ENCODE measurements at places on chromosomes 6 and 20.
A peak's percentile ranks its signal among the peaks of the same experiment; 100 is the strongest.

DNA sequence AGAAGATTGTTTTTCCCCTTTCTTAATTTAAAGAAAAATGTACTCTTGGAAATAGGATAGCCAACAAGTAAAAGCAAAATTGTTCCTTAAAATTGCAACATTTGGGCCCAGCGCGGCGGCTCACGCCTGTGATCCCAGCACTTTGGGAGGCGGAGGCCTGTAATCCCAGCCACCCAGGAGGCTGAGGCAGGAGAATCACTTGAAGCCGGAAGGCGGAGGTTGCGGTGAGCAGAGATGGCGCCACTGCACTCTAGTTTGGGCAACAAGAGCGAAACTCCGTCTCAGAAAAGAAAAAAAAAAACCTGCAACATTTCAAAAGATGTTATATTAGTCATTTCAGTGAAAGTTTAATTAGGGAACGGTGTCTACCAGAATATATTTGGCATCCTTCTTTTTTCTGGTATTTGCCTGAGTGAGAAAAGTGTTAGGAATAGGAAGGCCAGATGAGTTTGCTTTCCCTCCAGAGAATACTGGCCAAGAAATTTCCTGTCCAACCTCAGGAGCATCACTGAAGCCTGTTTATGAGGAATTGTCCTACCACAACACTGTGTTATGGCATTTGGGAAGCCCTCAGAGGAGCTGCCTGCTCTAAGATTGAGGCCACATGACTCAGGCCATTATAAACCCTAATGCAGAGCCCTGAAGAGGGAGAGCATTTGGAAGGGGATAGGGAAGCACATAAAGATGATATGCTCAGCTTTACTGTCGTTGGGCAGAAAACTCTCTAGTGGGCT, 1.2 kb upstream of the GJA1 start:
- no peak for DNase-seq

DNA sequence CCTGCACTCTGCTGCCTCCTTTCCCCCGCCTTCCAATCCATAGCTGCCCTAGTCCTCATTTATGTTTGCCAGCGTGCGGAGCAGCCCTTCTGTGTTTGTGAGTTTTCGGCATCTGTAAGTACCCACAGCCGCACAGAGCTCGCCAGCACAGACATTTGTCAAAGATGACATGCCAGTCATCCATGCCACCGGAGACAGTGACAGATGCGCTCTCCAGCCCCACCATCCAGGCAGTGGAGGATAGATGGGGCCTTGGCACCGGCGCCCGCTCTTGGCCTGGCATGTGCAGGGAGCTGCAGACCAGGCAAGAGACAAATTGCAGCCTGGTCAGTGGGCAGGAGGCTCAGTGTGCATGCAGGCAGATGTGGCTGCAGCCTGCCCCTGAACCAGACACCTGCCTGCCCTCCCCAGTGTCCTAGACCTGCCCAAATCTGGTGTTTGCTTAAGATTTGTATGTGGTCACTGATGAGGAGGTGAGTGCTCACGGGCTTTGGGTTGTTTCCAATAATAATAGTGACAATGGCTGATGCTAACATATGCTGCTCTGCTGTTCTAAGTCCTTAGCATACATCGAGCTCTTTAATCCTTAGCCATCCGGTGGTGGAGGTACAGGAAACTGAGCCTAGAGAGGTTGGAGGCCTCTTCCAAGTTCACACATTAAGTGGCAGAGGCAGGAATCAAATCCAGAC, 78.1 kb downstream of the UNC5CL start:
- DNase-seq: no peak

DNA sequence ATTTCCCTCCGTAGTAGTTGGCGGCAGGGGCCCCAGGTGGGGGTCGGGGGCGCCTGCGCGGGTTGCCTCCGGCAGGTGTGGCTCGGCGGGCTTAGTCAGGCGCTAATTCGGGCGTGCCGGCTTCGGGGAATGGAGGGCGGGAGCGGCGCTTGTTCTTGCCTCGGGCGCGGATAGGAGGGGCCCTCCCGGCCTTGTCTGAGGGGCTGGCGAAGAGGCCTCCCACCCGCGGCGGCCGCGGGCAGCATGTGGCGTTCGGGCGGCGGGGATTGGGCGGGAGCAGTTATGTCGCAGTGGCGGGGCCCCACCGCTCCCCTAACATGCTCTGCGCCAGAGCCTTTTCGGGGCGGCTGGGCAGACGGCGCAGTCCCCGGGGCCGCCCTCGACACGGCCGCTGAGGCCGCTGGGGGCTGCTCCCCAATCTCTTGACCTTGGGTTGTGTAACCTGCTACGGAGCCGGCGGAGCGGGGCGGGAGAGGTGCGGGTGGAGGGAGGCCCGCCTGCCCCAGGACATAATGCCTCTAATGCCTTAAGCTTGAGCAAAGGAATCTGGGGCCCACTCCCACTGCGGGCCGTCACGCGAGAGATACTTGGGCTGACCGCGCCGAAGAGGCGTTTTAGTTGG, 1.1 kb downstream of the AMD1 start:
- DNase-seq: no peak

GRCh38 chr6:94468830-94469229, 1049.5 kb upstream of the EPHA7 start:
- DNase-seq: no peak

- no peak for DNase-seq
Measured at GRCh38 chr6:106885679-106886078, 88.8 kb downstream of the CD24 start.

GRCh38 chr6:91043751-91044150, 456.9 kb upstream of the MAP3K7 start:
- no peak for DNase-seq

DNA sequence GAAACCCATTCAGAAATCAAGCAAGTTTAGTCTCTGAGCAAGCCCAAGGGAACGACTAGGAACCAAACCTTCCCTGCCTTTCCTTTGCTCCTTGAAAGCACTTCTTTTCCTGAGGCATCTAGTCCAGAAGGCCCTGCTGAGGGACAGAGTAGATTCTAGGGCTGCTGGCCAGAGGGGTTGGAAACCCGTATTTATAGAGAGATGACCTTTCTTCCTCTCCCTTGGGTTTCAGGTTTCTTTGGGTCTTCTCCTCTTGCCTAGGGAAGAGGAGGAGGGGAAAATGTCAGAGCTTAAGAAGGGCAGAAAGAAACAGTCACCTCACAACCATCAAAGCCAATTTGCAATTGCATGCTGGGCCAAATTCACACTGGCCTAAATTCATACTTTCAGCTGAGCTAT, 5.8 kb downstream of the APOBEC2 start:
- DNase-seq: no peak

DNA sequence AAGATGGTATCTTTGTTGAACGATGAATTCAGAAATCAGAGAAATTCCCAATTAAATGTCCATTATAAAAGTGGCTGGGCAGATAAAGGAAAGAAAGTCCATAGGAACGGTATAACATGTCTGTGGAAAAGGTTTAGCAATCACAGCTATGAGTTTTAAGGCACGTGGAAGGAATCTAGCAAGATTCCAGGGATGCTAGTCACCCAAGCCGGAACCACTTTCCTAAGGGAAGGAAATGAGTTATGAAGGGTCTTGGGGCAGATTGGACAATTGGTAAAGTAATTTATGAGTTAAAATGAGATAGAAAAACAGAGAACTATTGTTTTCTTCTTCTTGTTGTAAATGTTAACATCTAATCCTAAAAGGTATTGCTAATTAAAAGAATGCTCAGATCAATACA, 384.8 kb downstream of the ADGRB3 start:
- DNase-seq: no peak

DNA sequence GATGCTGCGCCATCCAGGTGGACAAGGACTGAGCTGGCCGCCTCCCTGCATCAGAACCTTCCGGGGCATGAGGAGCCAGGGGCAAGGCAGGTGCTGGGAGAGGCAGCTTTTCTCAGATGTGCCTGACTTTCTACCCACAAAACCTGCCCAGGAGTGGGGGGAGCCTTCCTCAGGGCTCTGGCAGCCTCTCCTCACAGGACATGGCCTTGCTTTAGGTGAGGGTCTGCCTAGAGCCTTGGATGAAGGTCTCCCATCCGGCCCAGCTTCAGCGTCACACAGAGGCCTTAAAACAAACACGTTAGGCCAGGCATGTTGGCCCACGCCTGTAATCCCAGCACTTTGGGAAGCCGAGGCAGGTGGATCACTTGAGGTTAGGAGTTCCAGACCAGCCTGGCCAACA, 7.4 kb downstream of the BCAS4 start:
- DNase-seq: no peak

DNA sequence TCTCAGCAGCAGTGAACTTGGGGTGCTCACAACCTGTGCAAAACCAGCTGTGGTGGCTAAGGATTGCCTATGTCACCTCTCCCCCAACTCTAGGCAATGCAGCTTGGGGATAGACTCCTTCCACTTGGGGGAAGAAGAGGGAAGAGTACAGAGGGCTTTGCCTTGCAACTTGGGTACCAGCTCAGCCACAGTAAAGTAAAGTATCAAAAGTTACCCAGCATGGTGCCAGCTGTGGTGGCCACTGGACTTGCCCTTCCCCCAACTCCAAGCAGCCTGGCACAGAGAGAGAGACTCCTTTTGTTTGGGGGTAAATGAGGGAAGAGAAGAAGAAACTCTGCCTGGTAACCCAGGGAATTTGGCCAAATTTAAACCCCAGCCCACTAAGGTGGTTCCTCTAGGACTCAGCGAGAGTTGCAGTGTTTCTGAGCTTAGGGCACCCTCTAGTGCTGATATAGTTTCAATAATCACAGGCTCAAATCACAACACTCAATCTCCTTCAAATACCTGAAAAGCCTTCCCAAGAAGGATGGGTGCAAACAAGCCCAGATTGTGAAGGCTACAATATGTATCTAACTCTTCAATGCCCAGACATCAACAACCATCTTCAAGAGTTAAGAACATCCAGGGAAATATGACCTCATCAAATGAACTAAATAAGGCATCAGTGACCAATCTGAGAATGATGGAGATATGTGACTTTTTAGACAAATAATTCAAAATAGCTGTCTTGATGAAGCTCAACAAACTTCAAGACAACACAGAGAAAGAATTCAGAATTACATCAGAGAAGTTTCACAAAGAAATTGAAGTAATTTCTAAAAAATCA, 7.6 kb upstream of the DEFB129 start:
- peak; percentile 14 for DNase-seq

GRCh38 chr20:18254615-18255014, 33.7 kb upstream of the ZNF133 start:
- no peak for DNase-seq

DNA sequence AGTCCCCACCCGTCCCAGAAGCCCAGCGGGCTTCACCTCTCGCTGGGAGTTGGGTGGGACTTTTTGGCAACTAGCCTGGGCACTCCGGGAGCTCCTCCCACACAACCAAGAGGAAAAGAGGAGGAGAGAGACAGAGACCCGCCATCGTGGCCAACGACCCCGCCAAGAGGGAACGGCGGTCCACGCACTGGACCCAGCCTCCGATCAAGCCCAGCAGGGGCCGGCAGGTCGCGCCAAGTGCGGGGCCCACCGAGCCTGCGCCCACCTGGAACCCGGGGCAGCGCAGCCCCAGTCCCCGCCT, 3.0 kb upstream of the TMEM14C start:
- DNase-seq: no peak

DNA sequence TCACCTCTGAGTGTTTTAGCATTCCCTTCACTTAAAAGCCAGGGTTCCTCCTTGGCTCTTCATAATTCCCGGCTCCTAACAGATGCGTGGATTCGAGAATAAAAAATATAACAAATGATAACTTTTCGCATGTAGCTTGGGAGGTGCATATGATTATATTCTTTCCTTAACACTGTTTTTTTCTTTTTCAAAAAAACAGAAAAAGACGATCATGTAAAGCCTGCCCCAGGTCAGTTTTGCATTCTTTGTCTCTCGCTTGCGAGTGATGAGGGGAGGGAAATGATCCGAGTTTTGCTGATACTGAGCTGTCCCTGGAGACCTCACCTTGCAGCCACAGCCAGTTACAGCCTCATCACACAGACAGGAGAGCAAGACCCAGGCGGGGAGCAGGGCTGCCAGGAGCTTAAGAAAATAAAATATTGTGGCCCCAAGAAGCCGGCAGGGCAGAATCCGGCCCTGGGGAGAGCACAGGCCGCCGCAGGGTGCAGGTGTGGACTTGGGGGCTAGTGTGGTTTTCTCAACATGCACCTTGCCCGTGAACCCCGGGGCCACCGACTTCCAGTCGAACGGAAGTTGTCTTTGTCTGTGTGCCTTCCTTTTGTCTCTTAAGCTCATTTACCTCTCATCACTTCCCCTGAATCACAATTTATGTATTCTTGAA, 301.8 kb downstream of the TAF4 start:
- DNase-seq: no peak

DNA sequence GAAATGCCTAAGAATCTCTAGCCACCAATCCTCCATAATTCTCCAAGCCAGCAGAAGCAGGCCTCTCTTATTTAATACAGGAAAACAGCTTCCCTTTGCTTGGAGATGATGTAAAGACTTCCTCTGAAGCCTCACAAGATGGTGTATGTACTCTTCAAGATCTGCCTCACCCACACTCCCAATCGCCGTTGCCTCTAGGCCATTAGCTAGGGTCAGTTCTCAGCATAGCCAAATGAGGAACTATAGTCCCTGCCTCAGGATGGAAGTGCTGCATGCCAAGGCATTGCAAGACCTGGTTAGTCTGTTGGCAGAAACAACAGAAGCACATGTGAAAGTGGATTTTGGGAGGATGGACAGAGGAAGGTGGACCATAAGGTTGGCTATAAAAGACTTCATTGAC, 139.1 kb downstream of the SCML4 start:
- DNase-seq: no peak

DNA sequence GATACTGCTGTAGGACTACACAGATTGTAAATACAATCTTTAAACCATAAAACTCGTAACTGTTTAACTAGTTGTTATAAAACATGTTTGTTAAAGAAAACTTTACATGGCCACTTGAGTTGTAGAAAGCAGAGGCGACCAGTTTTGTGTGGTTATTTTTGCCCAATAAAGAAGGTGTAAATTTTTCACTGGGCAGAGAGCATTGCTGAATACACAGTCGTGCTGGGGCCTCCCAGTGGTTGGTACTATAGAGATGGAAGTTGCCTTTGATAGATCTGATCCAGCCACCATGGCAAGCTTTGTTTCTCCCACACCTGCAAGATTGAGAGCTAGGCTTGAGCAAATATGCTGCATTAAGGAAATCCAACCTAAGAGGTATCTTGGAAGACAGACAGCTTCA, 34.0 kb upstream of the YWHAB start:
- no peak for DNase-seq

DNA sequence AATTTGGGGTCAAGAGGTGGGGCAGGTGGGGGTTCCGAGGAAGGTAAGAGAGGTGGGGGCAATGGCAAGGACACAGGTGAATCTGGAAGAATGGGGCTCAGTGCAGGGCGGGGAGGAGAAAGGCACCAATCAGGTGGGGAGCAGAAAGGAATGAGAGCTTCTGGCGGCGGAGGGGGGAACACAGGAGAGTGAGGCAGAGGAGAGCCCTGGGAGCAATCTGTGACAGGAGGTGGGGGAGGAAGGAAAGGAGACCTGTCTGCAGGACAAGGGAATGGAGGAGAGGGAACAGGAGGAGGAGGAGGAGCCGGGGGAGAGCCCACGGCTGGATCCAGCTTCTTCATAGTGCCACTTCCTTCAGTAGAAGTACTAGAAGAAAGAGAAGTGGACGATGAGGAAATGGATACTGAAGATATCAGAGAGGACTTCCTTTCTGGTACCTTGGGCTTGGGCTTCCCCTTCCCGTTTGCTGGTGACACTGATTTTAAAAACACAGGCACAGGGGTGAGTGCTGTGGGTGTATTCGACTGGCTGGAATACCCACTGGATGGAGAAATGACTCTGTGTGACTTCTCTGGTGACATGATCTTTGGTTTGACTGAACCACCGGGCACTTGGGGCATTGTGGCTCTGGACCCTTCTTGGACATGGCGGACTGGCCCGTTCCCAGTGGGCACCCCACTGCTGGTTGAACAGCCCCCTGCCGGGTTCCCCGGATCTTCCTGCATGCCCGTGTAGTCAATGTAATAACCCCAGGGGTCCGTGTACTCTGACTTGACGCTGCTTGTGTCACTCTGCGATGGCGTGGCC, 27.4 kb downstream of the HEBP2 start:
- no peak for DNase-seq
